ENCODE measurements at places on chromosomes 7 and 10.
A peak's percentile ranks its signal among the peaks of the same experiment; 100 is the strongest.

DNA sequence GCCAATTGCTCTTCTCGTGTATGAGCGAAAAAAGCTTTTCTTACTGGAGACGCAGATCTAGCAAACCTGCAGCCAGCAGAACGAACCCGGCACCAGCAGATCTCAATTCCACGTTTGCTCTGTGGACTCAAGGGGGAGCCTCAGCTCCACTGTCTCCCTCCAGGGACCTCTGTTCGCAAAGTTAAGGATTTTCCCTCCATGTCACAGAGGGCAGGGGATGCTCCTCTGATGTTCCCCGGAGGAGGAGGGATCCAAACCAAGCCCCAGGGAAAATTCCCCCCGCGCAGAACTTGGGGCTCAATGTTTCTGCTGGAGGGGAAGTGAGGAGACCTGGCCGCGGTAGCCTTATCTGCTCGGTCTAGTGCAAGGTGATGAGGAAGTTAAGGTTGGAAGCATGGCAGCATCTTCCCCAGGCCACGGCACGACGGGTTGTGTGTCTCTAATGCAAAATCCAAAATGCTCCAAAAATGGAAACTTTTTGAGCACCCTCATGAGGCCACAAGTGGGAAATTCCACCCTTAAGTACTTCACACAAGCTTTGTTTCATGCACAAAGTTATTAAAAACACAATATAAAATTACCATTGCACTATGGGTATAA, 9.0 kb downstream of the IQCE start:
- peak; percentile 39 for DNase-seq

DNA sequence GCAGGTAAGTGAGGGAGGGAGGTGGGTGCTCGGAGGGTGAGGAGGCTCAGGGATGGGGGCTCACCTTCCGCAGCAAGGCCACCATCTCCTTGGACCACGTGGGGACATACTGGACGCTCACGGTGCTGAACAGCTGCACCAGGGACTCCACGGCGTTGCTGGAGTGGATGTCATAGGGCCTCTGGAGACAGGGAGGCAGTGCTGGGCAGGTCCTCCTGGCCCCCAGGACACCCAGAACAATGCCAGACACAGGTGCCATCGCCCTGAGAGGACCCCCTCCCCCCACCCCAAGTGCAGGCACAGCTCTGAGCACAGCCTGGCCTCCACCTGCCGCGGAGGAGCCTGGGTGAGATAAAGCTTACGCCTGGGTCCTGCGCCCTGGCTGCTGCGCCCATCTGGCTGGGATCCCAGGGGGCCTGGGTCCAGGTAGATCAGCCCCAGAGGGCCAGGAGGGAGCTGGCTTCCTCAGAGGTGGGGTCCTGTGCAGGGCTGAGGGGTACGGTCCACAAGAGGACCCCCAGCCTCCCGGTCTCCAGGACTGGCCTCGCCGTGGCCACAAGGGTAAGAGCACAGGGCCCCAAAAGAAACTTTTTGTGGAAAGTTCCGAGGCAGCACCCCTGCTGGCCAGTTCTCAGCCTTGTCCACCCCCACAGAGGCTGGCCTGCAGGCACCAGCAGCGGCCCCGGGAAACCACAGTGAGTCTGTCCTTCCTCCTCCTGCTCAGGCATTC, 37.8 kb downstream of the DPYSL4 start:
- DNase-seq = no peak

GRCh38 chr7:4726566-4726965, 44.5 kb downstream of the FOXK1 start:
- peak; percentile 25 for DNase-seq

- no peak for DNase-seq
Observed at GRCh38 chr10:1577945-1578344, 159.4 kb downstream of the ADARB2 start.

GRCh38 chr10:27745732-27746396, at the start of gene MKX:
Gene MKX, minus strand, starts transcription at chr10:27745819. Its CDS starts 2,404 bp downstream, at chr10:27743415.
- DNase-seq = peak; percentile 14

- peak; percentile 85 for DNase-seq
Observed at GRCh38 chr7:107501593-107501992, 31.7 kb downstream of the GPR22 start.

- DNase-seq = no peak
Observed at GRCh38 chr10:16890691-16891090, 73.5 kb upstream of the RSU1 start.

- DNase-seq = no peak
Observed at GRCh38 chr10:121221072-121221471, 369.9 kb downstream of the WDR11 start.
